Hepatocyte (in vitro differentiated cells): ENCODE measurements at places on chromosomes 7 and 10. TPM values are rescaled to one million over a fixed set of nuclear protein-coding genes. Genes with fewer than 3 reads are reported as not detected.

DNA sequence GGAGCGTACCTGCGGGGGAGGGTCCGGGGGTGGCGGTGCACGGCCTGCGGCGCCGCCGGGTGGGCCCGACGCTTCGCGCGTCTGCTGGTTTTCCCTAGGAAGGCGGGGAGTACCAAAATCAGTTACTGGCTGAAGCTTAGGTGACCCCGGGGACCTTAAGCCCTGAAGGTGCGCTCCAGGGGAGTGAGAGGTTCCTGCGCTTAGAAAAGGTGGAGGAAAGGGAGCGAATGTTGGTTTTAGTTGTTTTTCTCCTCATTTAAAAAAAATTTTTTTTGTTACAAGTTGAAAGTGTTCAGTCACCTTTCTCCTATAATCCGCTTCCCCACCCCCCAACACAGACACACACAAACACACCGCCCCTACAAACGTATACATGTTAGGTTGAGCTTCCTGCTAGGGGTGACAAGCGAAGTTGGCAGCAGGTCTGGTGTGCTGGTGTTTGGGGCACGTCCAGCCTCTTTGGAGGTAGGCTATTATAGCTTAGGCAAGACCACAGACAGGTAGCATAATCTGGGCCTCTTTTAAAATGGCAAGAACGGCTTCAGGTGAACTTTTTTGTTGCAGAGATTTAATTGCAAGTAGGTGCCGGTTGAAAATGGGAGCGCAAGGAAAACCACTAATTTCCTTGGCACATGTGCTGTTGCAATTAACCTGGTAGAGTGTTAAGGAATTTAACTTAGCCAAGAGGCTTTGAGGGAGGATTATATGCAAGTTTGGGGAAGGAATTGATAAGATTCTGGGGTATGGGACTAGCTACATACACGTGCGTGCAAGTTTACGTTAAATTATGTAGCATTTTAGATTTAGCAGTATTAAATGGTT, 945 bp downstream of the ADD3 start:
- peak; percentile 34 for DNase-seq

DNA sequence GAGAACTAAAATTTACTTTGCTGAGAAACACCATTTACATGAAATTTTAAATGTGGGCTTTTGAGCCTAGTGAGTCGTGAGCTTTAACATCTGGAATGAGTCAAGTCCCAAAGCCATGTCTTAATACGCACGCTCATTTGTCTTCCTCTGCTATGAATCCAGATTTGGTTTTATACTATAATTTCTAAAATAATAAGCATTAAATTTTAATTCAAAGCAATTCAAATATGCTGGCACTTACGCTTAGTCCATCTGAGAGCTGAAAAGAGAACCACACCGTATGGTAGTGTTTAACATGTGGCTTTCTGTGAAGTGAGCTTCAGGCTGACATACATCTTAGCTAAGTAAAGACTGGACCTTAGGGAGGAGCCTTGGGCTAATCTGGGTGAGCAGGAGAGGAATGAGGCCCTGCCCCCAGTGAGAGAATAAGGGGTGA, 52.2 kb downstream of the CUBN start:
- no peak for DNase-seq

HMX2 gene
- not detected in 2 replicates for polyA plus RNA-seq

- no peak for DNase-seq
Observed at GRCh38 chr10:20233423-20233822, 417.2 kb downstream of the PLXDC2 start.

GRCh38 chr7:96321658-96322372, at the start of gene SLC25A13:
TSS of gene SLC25A13 (minus strand) at chr7:96322098. CDS start at chr7:96321956, 142 bp downstream.
- DNase-seq: peak; percentile 94

NME8 gene
- 0.23 TPM in 1 of 2 replicates, not detected in the other for polyA plus RNA-seq

DNA sequence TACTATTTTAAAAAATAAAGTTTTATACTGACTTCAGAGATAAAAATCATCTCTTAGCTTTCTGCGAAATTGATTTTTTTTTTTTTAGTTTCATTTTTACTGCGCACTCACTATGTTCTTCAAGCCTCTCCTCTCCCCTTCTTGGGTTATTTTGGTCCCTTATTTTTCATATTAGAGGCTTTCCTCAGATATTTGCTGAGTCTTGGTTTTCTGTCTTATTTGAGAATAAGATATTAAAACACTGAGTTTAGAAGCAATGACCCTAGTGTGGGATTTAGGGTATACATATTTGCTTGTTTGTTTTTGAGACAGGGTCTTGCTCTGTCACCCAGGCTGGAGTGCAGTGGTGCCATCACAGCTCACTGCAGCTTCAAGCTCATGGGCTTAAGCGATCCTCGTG, 59.9 kb downstream of the SND1 start:
- DNase-seq: no peak

DNA sequence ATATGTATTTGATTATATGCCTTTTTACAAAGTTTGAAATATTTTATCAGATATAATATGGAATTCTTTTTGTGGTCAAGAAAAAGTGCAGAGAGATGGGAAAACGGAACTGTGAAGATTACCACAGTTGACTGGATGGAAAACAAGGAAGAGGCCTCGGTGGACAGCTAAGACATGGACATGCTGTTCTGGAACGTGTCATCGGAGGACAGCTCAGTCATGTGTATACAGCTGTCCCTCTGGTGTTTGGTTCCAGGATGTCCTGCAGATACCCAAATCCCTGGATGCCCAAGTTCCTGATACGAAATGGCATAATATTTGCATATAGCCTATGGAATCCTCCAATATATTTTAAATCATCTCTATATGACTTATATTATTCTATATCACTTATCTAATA, 49.4 kb downstream of the TRIL start:
- DNase-seq: no peak

- DNase-seq: peak; percentile 8
Observed at GRCh38 chr10:19592276-19592675, 224.0 kb upstream of the PLXDC2 start.

- DNase-seq: no peak
Observed at GRCh38 chr10:91328320-91328984, 81.7 kb upstream of the HECTD2 start.

DPP6 gene
- polyA plus RNA-seq: 0.44 and 1.8 TPM in 2 replicates

- DNase-seq: no peak
Observed at GRCh38 chr10:123604506-123604905, 61.6 kb upstream of the GPR26 start.

DNA sequence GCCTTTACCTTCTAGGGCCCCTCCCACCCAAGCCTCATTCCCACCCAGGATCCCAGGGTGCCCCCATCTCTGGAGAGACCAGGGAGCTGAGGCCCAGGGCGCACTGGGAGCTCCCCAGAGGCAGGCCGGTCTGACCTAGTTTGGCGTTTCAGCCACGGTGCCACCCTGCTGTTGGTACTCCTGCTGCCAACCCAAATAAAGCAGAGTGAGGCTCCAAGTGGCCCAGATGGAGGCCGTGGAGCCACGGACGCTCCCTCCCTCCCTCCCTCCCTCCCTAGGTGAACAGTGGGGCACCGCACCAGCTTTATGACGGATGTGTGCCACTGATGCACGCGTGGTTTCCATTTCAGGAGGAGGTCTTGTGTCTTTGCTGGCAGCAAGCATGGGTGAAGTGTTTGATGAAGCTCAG, 1.8 kb downstream of the INPP5A start:
- DNase-seq: no peak

- no peak for DNase-seq
Observed at GRCh38 chr10:6603142-6604125, 23.4 kb upstream of the PRKCQ start.

DNA sequence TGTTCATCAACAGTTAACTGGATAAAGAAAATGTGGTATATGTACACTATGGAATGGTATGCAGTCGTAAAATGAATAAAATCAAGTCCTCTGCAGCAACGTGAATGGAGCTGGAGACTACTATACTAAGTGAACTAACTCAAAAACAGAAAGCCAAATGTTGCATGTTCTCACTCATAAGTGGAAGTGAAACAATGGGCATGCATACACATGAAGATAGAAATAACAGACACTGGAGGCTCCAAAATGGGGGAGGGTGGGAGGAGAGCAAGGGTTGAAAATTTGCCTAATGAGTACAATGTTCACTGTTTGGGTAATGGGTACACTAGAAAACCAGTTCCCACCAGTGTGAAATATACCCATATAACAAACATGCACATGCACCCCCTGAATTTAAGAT, 179.5 kb downstream of the ZWINT start:
- no peak for DNase-seq

- no peak for DNase-seq
Observed at GRCh38 chr10:77104459-77104980, 533.1 kb downstream of the KCNMA1 start.

GRCh38 chr7:70571403-70571934, 560.5 kb upstream of the GALNT17 start:
- peak; percentile 82 for DNase-seq

DNA sequence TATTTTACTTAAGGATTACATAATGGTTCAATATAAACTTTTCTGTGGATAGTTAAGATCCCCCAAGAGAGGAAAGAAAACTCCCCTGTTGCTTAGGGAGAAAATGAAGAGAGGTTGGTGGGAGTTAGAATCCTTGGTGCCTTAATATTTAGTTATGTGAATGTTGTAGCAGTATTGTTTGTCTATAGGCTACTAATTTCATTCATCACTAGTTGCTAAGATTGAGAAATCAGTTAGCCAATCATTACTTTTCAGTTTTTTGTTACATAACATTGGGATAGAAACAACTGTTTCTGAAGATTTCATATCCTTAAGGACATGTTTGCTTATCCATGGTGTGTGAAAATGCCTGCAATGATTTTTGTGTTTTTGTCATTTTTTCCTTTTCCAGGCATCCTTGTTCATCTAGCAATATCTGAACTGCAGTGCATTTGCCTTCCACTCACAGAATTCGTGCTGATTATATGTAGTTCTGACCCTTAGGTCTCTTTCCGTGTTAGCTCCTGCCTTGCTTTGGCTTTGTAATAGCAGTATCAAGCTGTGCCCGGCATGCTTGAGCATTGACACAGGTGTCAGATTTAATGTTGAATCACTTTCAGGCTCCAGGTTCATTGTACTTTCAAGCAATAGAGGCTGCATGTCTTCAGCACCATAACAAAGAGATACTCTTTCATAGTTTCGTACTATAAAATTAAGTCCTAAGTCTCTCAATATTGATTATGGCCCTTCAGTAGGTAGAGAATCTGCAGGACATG, 85.0 kb downstream of the PODXL start:
- no peak for DNase-seq

- no peak for DNase-seq
Observed at GRCh38 chr7:117152213-117153007, 170.4 kb downstream of the WNT2 start.

GRCh38 chr7:87712571-87712970, 84.4 kb downstream of the RUNDC3B start:
- no peak for DNase-seq

PNLIPRP1 gene
- polyA plus RNA-seq: 0.39 TPM in 1 of 2 replicates, not detected in the other

DNA sequence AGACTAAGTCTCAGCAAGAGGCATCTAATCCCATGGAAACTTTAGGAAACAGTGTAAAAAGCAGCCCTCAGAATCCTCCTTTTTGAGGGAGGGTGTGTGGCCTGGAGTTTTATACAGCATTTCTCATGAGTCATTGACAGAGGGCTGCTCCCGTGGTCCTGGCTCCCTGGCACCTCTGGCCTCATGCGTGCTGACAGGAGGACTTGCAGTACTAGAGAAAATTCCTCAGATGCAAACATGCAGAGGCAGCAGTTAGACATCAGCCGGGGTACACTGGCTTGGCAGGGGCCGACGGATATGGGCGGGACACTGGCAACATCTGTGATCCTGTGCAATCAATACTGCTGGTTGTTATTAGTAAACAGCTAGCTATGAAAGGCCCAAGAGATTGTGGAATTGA, 925.1 kb upstream of the CELF2 start:
- DNase-seq: peak; percentile 55

DNA sequence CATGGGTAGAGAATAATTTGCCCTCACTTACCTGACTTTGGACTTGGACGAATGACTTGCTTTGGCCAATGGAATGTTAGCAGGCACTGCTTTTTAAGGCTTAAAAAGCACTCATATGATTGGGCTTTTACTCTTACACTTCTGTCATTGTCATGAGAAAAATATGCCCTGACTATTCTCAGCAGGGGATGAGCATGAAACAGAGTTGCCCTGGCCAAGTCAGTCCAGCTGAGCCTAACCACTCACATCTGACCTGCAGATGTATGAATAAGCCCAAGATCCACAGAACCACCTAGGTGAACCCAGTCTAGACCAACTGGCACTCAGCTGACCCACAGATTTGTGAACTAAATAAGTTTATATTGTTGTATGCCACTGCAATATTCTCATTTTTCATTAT, 573.5 kb downstream of the TNS3 start:
- DNase-seq: no peak

DNA sequence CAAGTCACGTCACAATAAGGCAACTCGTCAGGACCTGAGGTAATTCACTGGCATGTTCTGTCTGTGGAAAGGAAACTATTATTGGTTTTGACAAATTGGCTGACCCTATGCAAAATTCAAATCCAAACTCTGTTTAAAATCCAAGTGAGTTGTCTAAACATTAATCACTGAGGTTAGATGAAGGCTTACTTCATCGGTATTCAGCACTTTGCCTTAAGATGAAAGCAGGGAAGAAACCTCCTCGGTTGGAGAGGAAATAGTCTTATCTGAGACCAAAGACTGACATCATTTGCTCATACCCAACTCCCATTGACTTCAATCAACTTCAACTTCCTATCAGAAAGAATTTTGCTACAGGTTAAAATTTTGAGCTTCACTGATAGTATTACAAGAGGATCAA, 355.1 kb upstream of the MBL2 start:
- no peak for DNase-seq

ECHDC3 gene
- 8.8 and 13.2 TPM in 2 replicates for polyA plus RNA-seq

GRCh38 chr7:141231018-141231792, 157.3 kb downstream of the TMEM178B start:
- DNase-seq: peak; percentile 63

DNA sequence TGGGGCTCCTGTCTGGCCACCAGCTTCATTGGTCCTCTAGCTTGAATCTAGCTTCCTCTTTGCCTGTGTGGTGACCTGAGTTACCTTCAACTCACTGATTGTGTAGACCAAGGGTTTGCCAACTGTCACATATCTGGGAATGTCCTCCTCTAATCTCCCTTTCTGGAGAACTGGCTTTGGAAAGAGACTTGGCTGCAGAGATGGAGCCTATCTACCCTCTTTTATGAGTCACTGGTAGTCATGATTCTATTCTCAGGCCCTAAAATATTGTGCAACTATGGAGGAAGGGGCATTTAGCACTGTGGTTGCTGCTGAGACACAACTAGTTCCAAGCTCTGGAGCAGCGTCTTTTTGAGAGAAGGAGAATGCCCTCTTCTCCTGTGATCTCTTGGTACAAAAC, 691.3 kb downstream of the KCNMA1 start:
- no peak for DNase-seq

- DNase-seq: no peak
Observed at GRCh38 chr10:132152896-132153580, 33.7 kb upstream of the DPYSL4 start.

TCF7L2 gene
- polyA plus RNA-seq: 28.8 and 34.1 TPM in 2 replicates

DNA sequence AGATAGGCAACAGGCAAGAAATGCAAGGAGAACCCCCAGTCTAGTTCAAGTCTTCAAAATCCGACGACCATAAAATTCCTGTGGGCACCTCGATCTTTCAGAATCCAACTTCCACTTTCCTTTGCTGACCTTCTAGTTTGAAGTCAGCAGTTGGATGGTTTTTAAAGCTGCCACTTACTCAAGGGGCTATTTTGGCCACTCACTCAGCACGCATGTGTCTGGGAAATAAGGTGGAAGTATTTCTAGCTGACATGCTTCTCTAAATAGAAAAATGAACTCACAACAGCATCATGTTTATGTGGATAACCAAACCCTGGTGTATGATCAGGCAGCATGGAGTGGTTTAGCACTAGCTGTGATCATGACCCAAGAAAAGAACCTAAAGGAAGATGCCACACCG, at the start of gene NRAP:
Gene NRAP, minus strand, starts transcription at position 134 of the 400 bp plus-strand sequence. CDS start 159 bp downstream, outside the sequence.
- DNase-seq: no peak
